CD4-positive, alpha-beta T cell treated with Interleukin-1 beta for 1 hour (primary cell): ENCODE measurements at places on chromosomes 5 and 9.

- peak; percentile 28 for DNase-seq
Observed at GRCh38 chr5:73312146-73312871, 136.3 kb downstream of the FOXD1 start.

DNA sequence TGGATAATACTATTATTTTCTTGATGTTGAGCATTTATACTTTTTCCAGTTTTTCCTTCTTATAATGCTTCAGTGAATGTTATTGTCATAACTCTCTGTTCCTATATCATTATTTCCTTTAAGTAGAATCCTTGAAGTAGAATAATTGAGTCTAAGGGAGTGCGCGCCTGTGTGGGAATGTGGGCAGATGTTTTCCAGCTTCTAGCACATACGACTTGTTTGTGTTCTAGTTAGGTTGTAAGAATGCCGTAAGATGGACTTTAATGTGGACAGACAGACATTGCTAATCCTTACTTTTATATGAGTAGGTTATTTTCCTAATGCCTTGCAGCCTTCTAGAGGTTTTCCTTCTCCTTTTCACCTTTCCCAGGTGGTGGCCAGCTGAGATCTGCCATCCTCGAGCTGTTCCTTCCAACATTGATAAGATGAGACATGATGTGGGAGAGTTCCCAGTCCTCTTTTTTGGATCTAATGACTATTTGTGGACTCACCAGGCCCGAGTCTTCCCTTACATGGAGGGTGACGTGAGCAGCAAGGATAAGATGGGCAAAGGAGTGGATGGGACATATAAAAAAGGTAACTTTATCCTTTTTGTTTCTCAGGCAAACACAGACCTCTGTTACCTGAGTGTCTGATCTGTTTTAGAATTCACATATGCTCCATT is 34.2 kb downstream of the RAB24 start:
- DNase-seq, result no peak

- peak; percentile 45 for DNase-seq
Observed at GRCh38 chr9:126721564-126721981, 83.3 kb upstream of the ZBTB43 start.

GRCh38 chr9:97980918-97981845 is 2.0 kb upstream of the ANP32B start:
- DNase-seq, result no peak

- no peak for DNase-seq
Observed at GRCh38 chr9:90921104-90921503, 119.5 kb downstream of the SYK start.

DNA sequence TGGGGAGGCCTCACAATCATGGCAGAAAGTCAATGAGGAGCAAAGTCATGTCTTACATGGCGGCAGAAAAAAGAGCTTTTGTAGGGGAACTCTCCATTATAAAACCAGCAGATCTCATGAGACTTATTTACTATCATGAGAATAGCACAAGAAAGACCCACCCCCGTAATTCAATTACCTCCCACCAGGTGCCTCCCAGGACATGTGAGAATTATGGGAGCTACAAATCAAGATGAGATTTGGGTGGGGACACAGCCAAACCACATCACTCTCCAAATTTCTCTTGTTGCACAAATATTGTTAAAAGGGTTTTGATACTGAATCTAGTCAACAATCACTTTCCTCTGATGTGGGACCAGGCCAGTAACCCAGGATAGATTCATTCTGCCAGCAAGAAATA is 1176.1 kb downstream of the CDH9 start:
- DNase-seq, result no peak

DNA sequence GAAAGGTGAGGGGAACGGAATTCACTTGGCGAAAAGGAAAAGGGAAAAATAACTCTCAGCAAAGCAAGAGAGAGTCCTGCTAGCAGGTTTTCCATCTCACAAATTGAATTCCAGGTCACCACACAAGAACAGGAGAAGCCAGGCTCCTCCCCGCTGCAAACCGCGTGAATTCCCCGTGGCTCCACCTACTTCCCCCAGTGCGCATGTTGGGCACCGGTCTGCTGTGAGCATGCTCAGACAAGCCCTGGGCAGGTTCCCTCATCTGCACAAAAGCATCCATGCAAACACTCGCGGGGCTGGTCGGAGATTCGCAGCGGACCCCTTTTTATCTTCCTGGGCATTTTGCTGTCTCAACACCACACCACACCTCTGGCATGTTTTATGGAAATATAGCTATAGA is 58.5 kb upstream of the S1PR3 start:
- no peak for DNase-seq

DNA sequence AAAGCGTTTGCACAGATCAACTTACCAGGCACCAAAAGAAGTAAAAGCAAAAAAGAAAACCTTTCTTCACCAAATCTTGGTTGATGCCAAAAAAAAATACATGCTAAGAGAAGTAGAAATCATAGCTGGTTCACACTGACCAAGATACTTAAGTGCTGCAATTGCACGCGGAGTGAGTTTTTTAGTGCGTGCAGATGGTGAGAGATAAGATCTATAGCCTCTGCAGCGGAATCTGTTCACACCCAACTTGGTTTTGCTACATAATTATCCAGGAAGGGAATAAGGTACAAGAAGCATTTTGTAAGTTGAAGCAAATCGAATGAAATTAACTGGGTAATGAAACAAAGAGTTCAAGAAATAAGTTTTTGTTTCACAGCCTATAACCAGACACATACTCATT is 36.4 kb upstream of the CCDC152 start:
- DNase-seq, result peak; percentile 5
